ENCODE measurements at places on chromosomes 12 and 14. TPM values are rescaled to one million over a fixed set of nuclear protein-coding genes. Genes with fewer than 3 reads are reported as not detected.
A peak's percentile ranks its signal among the peaks of the same experiment; 100 is the strongest.

Gene DIO2
- total RNA-seq: 2.3 TPM

Gene PROX2
- not detected for total RNA-seq

Gene KRT3
- not detected for total RNA-seq

DNA sequence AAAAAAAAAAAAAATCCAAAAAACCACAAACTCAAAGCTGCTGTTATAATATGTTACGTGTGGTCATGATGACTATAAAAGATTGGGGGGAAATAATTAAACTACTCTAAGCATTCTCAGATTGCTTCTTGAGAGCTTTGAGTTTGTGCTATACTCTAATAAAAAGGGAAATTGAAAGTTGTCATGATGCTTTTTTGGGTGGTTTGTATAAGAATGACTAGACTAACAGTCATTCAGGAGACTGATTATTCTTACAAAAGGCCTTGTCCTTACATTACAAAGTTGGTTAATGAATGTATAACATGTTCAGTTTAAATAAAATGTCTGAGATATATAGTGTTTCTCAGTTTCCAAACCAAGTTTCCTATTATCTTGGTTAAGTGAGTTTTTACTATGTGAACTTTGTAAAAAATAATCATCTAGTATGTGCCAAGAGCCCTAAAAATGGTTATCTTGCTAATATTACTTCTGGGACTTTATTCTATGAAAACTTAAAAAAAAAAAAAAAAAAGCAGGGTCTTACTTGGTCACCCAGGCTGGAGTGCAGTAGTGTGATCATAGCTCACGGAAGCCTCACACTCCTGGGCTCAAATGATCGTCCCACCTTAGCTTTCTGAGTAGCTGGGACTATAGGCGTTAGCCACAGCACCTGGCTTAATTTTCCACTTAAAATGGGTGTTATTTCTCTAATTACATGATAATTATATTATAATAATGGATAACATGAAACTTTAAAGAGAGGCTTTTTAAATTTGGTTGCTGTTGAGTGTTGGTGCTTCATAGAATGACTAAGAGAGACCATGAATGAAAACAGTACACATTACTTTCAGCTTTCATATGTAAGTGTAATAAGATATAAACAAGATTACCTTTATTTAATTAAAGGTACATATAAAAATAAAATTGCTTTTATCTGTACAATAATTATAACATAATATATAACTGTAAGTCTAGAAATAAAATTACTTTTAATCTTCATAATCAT is 459.6 kb upstream of the RGS6 start:
- no peak overlapping the region for H3K4me3 ChIP-seq
- H3K4me1 ChIP-seq: no peaks in the 10 kb centered on the region
- no peaks in the 10 kb centered on the region for H3K36me3 ChIP-seq
- H3K27me3 ChIP-seq: no peaks in the 10 kb centered on the region

DNA sequence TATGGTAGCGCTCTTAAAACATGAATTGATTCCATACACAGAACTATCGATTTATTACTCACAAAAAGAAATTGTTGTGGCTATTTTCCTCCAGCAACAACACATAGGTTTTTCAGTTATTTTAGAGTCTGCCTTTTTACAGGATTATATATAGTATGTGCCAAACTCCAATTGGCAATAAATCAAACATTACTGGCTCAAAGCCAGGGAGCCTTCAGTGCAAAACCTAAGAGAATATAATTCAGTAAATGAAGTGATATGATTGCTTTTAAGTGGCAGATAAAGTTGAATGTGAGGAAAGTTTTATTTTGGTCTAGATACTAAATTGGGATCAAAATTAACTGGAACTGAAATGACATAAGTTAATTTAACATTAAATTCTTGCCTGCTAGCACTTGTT is 234.8 kb downstream of the PIK3C2G start:
- no peaks in the 10 kb centered on the region for H3K27me3 ChIP-seq
- no peaks in the 10 kb centered on the region for H3K4me1 ChIP-seq
- no peak for DNase-seq
- H3K4me3 ChIP-seq: no peak overlapping the region

DNA sequence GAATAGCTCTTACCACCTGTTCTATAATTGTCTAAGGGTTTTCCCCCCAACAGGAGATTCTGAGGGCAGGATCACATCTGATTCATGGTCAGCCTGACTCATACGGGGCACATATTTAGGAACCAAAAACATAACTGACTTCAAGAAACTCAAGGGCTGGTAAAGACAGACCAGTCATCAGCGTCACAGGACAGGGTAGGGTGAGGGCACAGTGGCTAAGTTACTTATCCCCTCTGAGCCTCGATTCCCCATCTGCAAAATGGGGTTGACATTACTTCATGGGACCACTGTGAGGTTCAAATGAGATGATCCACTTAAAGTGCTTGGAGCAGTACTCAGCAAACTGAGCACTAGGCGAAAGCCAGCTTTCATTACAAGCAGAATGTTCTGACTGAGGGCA is 606 bp downstream of the CINP start:
- H3K4me3 ChIP-seq: peak overlapping the region; percentile 99
- H3K4me1 ChIP-seq: no peaks in the 10 kb centered on the region
- DNase-seq: no peak
- no peaks in the 10 kb centered on the region for H3K36me3 ChIP-seq

- H3K27me3 ChIP-seq: no peaks in the 10 kb centered on the region
- no peak overlapping the region for H3K4me3 ChIP-seq
- no peaks in the 10 kb centered on the region for H3K4me1 ChIP-seq
- no peak overlapping the region for H3K27ac ChIP-seq
These were observed 241.4 kb downstream of the FOXG1 start for GRCh38 chr14:29007990-29008389.
